ENCODE measurements at places on chromosomes 16 and 17.

GRCh38 chr17:47715669-47716325 is 17.2 kb upstream of the TBX21 start:
- no peak for DNase-seq

- DNase-seq = no peak
Measured at GRCh38 chr16:86709902-86710601, 131.7 kb downstream of the FOXL1 start.

GRCh38 chr17:7611635-7612293 is 2.9 kb downstream of the FXR2 start:
- DNase-seq = no peak

DNA sequence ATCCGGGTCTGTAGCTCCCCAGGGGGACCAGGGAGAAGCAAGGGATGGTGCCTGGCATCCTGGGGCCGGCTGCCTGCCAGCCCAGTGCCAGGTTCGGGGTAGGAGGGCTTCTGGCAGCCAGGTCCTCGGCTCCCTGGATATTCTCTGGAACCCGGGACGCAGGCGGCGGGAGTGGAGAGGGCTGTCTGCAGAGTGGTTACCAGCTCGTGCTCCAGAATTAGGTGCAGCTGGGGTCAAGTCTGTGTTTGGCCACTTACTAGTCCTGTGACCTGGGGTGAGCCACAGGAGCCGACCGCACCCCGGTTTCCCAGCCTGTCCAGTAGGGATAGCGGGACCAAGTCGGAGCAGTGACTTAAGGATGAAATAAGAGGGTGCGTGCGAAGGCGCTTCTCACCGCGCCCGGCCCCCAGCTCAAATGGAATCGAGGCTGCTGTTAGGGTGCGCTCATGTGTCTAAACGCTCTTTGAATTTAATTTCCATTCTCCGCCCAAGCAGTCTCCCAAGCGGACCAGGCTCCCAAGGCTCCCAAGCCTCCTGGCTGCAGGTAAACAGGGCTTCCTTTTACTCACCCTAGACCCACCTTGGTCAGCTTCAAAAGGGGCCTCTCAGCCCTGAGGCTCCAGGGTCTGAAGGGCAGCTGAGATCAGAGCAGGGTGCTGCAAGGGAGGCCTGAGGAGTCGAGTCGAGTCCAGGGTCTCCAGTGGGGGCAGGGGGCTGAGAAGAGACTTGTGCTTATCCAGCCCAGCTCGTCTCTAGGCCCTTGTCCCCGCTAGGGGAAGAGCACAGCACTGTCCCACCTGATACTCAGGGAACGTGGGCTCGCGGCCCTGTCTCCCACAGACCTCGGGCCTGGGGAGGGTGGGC is 28.3 kb upstream of the ZNF469 start:
- DNase-seq = no peak

DNA sequence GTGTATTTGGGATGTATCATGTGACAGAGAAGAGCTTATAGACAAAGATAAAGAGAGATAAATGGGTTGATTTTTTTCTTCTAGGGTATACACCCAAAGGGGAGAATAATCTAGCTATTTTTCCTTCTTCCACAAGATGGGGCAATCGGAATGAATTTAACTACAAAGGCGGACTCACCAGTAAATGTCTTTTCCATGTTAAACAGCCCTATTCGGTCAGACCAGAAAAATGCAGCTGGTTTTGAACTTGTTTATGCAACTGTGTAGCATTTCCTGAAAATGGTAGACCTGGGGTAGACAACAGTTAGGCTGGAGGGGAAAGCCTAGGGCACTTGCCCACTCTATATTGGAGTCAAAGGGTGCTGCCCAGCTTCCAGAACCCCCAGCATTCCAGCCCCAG is 477.1 kb downstream of the TOX3 start:
- no peak for DNase-seq
